ENCODE measurements at places on chromosomes 3 and 15. TPM values are rescaled to one million over a fixed set of nuclear protein-coding genes. Genes with fewer than 3 reads are reported as not detected.

PBRM1 gene
- total RNA-seq: 16.7 TPM

COL6A5 gene
- not detected for total RNA-seq

LIPH gene
- total RNA-seq: 5.1 TPM

RYK gene
- 28.9 TPM for total RNA-seq

ALDH1A2 gene
- total RNA-seq: 0.36 TPM

ACKR4 gene
- total RNA-seq: not detected

ANKRD63 gene
- 0.20 TPM for total RNA-seq

Measured in A549 treated with dexamethasone at 1 μM for 4 hours (cell line).